ENCODE measurements at places on chromosomes 2 and 18.
A peak's percentile ranks its signal among the peaks of the same experiment; 100 is the strongest.

- peak; percentile 0 for DNase-seq
These were observed 447.4 kb downstream of the EPHA4 start for GRCh38 chr2:221124532-221125240.

- DNase-seq = no peak
These were observed 24.8 kb upstream of the HDAC4 start for GRCh38 chr2:239425631-239426030.

- no peak for DNase-seq
These were observed 124.2 kb upstream of the MEX3C start for GRCh38 chr18:51321696-51322095.

GRCh38 chr18:72206814-72207213, 337.3 kb downstream of the CBLN2 start:
- no peak for DNase-seq

- no peak for DNase-seq
These were observed 39.5 kb upstream of the ASNSD1 start for GRCh38 chr2:189621781-189622180.

DNA sequence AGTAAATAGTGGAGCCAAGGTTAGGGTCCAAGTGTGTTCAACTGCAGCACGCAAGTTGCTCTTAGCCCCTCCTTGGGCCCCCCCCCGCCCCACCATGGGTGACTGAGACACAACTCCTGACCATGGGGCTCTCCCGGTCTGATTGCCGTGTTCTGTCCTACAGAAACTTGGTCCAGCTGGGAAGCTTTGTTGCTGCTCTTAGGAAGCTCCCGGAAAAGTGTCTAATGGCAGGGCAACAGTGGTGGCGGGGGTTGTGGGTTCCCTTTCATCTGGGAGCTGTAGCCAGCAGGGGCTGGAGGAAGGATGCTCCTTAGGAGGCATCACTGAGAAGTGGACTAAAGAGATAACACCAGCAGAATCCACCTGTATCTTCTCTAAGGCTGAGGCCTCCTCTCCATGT, 111.1 kb downstream of the CYP26B1 start:
- DNase-seq = no peak

DNA sequence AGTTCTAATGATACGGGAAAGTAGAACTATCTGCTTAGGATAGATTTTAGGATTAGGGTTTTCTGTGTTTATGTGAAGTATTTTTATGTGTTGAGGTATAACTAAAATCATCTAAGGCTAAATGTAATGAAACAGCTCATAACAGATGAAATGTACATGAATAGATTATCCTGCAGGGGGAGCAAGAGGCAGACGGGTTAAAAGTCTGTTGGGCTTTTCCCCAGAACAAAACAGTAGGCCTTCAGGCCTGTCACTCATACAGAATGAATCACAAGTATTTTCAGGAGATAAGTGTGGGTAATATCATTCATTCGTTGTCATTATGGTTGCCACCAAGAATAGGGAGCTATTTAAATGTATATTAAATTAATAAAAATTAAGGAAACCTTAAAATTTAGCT, 107.9 kb upstream of the IL1R2 start:
- peak; percentile 55 for DNase-seq

- DNase-seq = no peak
These were observed 33.7 kb downstream of the MTERF4 start for GRCh38 chr2:241068136-241068941.

DNA sequence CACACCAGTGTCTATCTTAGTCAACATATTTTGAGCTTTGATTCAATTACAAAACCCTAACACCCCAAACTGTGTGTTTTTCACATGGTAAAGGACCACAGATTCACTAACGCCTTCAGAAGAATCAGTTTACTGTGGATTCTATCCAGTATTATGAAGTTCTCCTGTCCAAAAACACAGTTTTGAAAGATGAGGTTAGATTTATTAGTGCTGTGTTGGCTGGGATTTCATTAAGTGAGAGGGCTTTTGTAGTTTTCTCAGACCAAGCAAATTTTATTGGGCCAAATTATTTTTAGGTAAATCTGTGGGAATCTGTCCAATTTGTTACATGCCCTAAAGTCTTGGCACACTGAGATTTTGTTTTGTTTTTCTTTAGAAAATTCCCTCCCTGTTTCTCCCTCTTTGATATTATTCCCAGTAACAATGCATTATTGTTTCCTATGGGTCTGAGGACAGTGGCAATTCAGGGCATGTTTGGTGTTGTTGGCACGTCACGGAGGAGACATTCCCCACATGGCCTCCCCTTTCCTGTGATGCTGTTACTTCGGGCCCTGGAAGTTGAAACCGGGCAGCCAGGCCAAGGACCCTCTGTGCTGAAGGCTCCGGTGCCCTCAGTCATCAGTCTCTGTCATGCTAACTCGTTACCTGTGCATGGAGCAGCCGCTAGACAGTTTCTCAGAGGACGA, 87.5 kb upstream of the ALKAL2 start:
- no peak for DNase-seq

- DNase-seq = no peak
These were observed 80.5 kb upstream of the UPP2 start for GRCh38 chr2:158021226-158021625.

GRCh38 chr2:66566726-66567399, 131.9 kb downstream of the MEIS1 start:
- DNase-seq = no peak

DNA sequence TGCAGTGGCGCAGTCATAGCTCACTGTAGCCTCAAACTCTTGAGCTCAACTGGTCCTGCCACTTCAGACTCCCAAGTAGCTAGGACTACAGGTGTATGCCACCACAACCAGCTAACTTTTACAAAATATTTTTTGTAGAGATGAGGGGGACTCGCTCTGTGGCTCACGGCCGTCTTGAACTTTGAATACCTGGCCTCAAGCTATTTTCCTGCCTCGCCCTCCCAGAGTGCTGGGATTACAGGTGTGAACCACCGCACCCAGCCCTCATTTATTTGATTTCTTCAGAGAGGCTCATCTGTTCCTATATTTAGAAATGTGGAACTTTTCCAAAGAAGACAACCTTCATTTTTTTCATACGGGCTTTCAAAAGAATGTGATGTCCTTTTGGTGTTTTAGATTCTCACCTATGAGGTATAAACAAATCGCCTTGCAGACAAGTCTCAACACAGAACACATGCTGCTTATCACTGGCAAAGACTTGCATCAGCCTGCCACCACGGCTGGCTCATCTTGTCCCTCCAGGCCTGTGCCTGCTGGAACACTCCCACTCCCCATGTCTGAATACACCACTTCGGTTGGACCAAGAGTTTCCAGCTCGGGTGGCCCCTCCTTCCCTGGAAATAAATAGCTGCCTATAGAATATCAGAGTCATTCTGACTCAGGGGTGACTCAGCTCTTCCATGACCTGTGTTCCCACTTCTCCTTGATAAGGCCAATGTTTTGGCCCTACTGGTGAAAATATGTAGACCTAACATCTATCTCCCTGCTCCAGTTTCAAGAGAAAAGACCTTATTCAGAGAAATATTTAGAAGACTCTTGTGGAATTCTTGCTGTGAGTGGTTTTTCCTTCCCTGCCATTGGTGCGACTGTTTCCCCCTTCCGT, 202.6 kb downstream of the TGIF1 start:
- DNase-seq = peak; percentile 100

DNA sequence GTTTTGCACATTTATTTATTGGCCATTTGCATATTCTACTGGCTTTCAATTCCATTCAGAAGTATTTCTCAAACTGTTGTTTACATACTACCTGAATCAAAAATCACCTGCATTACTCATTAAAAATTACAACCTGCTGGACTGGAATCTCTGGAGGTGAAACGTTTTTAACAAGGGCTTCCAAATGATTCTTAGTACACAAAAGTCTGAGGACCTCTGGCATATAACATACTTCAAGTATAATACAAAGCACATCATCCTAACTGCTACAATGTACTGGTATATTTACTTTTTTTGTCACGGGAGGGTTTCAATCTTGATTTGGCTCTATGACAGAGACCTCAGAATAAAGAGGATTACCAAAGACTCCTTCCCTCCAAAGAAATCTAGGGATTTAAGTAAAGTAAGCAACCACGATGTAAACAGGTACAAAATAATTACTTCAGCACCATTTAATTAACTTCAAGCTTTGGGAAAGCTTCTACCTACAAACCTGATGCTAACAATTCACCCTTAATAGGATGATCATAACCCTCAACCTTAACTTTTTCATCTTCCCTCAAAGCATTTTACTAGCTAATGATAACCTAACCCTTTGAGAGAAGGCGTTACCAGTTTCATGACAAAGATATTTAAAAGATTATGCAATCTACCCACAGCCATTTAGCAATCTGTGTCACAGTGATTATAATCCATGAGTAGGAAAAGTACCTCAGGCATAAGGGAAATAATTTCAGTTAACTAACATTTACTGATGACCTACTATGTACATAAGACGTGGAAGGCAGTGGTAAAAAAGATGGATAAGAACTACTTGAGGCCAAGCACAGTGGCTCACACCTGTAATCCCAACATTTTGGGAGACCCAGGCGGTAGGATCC, 24.7 kb downstream of the ATAD2B start:
- no peak for DNase-seq

GRCh38 chr2:164456619-164457018, 164.7 kb downstream of the GRB14 start:
- peak; percentile 48 for DNase-seq

GRCh38 chr2:120982598-120982997, 246.9 kb downstream of the GLI2 start:
- DNase-seq = no peak

GRCh38 chr18:11809895-11810294, 41.3 kb upstream of the CHMP1B start:
- no peak for DNase-seq

- peak; percentile 70 for DNase-seq
These were observed 7.7 kb upstream of the COL6A3 start for GRCh38 chr2:237421542-237422116.

DNA sequence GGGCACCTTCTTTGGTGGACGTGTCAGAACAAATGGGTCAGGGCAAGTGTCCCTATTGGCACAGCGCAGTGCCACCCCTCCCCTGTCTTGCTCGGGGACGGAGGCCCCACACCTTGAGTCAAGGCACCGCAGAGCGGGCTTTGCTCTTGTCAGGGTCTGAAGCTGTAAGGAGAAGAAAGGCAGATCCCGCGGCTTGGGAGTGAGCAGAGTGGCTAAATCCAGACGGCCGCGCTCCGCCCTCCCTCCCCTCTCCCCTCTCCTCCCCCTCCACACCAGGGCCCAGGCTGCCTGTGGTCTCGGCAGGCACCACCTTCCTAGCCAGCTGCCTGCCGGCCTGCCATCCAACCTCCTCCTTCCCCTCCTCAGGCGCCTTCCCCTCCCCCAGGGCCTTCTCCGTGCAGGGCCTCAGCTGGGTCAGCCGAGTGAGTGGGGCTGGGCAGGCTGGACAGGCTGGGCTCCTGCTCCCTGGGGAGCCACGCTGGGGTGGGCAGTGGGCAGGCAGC, 25.8 kb downstream of the SPEG start:
- DNase-seq = no peak

- no peak for DNase-seq
These were observed 12.2 kb upstream of the YPEL5 start for GRCh38 chr2:30134582-30134981.

DNA sequence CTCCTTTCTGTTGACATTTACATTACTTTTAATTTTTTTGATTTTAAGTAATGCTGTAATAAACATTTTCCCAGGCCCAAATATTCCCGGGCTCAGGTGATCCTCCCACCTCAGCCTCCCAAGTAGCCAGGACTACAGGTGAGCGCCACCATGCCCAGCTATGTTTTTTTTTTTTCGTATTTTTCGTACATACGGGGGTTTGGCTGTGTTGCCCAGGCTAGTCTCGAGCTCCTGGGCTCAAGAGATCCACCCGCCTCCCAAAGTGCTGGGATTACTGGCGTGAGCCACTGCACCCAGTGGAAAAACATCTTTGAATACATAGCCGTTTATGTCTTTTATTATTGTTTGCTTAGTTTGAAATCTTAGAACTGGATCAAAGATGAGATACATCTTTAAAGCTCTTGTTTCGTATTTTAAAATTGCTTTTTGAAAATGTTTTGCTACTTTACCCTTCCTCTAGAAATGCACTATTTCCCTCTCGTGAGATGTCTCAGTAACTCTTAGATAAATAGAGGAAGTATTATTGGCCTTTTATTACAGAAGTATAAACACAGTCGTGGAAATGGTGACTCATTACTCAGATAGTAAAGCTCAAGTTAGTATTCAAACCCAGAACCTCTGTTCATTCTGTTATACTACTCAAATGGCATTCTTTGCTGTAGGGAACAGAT, 2.4 kb downstream of the SMCHD1 start:
- DNase-seq = peak; percentile 27

DNA sequence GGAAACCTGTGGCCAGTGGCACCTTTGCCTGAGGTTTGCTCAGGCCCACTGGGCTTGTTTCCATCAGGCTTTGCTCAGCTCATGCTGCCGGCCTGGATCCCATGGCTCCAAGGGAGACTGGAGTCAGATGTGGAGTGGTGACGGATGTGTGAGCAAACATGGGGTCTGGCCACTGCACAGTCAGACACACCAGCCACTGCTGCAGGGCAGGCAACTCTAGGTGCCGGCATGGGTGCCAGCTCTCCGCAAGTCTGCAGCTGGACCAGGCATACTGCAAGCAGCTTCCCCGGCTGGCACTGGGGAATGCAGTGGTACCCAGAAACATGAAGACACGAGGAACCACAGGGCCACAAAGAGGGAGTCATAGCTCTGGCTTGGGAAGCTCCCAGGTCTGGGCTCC, 37.4 kb downstream of the TDRD15 start:
- no peak for DNase-seq

- DNase-seq = no peak
These were observed 314.8 kb upstream of the HS6ST1 start for GRCh38 chr2:128633501-128633900.

DNA sequence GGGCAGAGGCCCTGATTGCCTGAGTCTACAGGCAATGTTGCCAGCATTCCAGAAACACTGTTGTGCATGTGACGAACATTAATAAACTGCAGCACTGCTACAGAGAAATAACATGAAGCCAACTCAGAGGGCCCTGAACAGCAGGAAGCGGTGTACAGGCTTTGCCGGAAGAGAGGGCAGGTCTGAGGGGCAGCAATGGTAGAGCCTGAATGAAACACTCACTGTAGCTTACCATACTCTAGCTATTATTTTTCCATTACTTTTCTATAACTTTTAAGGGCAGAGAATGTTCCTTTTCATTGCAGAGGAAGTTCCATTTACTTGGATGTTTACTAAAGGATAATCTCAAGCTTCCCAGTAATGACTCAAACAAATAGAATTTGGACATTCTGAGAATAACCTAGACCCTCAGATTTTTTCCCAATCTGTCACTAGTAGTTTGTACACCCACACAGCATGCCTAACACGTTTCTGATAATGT, 150.4 kb downstream of the MTX2 start:
- DNase-seq = no peak

DNA sequence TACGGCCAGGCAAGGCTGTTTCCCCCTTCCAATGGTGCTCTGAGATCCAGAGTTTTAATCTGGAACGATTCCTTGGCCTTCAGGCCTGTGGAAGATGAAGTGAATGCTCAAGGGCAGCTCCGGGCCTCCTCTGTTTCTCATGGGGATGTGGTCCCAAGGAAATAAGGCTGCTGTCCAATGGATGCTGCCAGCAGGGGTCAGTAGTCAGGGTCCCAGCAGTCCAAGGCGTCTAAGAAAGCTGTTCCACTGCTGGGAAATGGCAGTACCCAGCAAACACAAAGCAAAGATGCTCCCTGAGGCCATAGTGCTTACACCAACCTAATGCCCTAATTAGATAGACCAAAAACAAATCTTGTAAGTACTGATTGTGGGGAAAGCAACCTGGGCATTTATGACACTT, 12.5 kb downstream of the NMS start:
- DNase-seq = no peak

GRCh38 chr2:67880291-67880761, 182.5 kb downstream of the C1D start:
- no peak for DNase-seq

GRCh38 chr2:61620244-61621159, 82.3 kb upstream of the XPO1 start:
- DNase-seq = peak; percentile 67

- peak; percentile 80 for DNase-seq
These were observed 27.9 kb upstream of the NT5DC4 start for GRCh38 chr2:112692918-112693317.

Measured in SW480 (cell line).